ENCODE measurements at places on chromosomes 5 and 9.
A peak's percentile ranks its signal among the peaks of the same experiment; 100 is the strongest.

- no peak for DNase-seq
Observed at GRCh38 chr5:81222285-81222684, 10.8 kb upstream of the CKMT2 start.

GRCh38 chr5:83370957-83371356, 100.6 kb upstream of the VCAN start:
- DNase-seq, result no peak

DNA sequence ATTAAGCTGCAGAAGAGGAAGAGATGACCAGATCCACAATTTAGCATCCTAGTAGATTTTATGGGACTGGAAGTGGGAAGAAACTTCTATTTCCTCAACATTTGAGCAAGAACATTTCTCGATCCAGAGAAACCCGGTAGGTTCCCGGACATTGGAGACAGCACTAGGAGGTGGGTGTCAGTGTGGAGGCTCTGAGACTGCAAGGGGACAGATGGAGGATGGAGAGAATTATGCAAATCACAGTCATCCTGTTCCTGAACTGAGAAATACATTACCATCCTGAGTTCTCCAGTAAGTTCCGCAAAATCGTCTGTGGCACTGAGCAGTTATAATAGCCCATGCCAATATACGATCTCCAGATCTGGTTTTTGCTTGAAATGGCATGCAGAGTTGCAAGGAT, 25.6 kb downstream of the GLDC start:
- DNase-seq, result no peak

GRCh38 chr5:171984748-171985419, 21.6 kb downstream of the FBXW11 start:
- DNase-seq, result no peak

- peak; percentile 10 for DNase-seq
Observed at GRCh38 chr5:130476325-130476724, 572.1 kb downstream of the CHSY3 start.

DNA sequence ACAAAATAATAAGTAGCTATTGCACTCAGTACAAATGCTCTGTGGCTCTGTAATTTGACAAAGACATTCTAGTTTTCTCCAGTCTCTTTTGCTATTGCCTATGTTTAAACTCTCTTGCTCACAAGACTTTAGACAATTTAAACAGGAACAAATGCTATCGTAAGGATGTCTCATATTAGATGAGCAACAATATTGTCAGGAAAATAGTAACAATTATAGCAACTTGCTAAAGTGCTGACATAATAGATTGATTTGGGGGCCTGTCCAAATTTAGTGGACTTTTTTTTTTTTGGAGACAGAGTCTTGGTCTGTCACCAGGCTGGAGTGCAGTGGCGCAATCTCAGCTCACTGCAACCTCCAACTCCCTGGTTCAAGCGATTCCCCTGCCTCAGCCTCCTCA, 11.8 kb downstream of the KIF2A start:
- no peak for DNase-seq

- peak; percentile 22 for DNase-seq
Observed at GRCh38 chr5:121315786-121316185, 535.9 kb upstream of the FTMT start.

GRCh38 chr5:160287378-160288051, 24.8 kb downstream of the CCNJL start:
- DNase-seq, result peak; percentile 43

DNA sequence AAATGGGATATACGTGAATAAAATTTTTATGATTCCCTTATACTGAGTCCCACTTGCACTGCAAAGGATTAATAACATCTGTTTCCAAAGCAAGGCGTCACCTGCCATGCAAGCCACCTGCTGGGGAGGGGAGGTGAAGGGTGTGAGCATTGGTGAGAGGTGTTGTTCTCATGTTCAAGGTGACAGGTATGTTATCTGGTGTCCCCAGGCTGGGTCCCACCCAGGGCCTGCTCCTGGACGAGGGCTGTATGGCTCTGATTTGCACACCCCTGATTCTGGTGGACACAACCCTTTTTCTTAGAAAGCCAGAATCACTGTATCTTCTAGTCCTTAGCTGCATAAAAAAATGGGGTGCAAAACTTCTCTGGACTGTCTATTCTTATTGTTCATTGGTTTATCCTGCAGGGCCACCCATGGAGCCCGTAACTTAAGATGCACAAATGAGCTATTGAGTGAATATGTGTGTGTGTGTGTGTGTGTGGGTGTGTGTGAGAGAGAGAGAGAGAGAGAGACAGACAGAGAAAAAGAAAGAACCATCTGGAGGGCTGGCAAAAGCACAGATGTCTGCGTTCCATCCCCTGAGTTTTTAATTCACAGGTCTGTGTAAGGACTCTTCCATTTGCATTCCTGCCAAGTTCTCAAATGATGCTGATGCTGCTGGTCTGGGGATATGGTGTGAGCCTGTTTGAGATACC, 53.7 kb downstream of the SYK start:
- no peak for DNase-seq

- no peak for DNase-seq
Observed at GRCh38 chr9:36113999-36114398, 22.5 kb upstream of the GLIPR2 start.

GRCh38 chr9:110320651-110321445, 16.8 kb downstream of the TXNDC8 start:
- no peak for DNase-seq

DNA sequence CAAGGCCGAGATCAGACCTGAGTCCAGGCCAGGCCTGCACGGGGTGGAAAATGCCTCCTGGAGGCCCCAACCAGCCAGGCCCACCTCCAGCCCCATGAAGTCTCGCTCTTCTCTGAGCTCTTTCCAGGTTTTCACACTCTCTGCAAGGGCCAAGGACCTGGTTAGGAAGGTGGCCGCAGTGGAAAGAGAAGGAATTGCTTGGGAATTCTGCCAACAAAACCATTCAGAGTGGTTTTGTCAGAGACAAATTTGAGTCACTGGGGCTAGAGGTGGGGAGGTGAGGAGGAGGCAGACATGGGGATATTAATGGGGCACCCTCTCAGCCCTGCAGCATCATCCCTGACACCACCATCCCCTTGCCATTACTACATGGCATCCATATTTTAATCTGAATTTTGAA, 261.0 kb downstream of the ROR2 start:
- no peak for DNase-seq
